NCI-H1048 (cell line): ENCODE measurements at places on chromosomes 13 and 19.

DNA sequence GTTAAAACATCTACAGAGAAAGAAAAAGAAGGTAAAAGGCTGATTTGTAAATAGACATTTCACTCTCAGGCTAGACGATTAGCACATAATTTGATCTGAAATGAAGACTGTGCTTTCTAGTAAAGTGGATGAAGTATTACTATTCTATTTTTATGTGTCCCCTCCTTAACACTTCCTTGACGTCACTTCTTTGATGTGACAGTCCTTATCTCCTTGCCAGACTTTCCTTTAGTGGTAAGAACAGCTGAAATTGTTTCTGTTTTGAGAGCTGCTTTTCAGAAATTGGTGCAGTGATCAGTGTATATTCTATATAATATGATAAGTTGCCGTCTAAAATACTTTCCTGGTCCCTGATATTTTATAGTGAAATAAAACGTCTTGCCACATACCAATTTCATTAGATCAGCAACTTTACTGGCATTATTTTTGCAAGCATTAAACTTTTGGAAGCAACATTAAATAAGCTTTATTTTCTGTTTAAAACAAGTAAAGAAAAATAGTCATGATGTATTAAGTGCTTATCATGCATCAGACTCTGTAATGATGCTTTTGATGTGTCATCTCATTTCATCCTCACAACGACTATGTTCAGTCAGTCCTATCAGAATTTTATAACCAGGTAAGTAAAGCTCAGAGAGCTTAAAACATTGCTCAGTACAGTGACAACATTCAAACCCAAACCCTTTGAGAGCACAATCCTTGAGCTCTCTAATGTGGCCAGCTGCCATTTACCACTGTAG, 210.3 kb upstream of the PCDH9 start:
- DNase-seq, result no peak

DNA sequence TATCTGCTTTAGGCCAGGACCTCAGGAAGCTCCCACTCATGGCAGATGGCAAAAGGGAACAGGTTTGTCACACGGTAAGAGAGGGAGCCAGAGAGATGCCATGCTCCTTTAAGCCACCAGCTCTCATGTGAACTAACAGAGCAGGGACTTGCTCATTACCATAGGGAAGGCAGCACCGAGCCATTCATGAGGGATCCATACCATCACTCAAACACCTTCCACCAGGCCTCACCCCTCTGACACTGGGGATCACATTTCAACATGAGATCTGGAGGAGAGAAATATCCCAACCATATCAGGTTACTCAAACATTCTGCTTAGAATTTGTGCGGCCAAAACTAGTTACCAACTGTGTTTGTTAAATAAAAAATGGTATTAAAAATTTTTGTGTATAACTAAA, 427.0 kb downstream of the UQCRFS1 start:
- DNase-seq, result no peak

DNA sequence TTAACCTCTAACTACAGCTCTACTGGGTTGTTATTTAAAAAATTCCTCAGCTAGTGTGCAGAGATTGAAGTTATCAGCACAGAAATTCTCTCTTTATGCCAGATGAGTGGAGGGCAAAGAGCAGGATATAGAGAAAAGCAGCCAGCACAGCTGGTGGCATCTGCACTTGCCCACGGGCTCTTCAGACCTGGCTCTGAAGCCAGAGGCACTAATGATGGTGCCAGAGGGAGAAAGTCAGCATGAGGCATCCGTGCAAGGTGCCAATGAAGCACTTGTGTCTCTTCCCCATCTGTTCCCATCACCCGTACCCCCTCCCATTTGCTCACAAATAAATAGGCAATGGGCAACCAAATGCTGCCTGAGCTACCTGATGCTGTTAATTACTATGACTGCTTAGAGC, 138.9 kb downstream of the OLFM4 start:
- no peak for DNase-seq

DNA sequence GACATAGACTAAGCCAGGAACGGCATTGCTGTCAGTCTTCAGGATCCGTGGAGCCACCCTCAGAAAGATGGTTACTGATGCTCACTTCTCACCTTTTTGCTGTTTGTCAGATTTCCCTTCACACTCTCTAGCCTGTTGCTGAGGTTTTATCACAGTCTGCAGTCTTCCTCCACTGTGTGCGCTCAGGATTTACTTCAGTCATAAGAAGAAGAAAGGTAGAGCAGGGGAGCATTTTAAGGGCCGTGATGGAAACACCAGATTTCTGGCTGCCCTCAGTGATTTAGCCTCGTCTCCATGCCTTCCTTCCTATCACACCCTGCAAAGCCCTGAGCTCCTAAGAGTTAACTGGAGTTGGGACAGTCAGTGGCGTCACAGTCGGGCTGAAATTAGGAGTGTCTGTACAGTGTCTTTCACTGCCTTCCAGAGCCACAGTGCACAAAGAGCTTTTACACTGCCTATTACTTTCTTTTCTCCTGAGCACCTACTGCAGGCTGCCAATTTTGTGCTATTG, 60.0 kb upstream of the GPR183 start:
- no peak for DNase-seq

DNA sequence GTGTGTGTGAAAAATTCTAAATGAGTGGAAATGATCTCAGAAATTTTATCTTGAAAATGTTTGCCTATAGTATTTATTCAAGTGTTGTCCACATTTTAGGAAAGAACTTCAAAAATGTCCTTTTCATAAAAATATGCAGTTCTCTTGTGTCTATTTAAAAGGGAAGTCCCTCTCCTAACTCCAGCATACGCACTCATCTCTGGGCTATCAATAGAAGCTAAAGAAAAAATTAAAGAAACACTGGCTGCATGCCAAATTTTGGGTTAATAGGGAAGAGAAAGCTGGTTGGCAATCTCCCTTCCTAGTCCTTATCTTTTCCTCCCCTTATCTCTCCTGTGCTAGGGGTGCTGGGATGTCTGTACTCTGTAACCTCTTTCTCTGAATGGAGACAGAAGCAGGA, 313.3 kb downstream of the ENOX1 start:
- no peak for DNase-seq

DNA sequence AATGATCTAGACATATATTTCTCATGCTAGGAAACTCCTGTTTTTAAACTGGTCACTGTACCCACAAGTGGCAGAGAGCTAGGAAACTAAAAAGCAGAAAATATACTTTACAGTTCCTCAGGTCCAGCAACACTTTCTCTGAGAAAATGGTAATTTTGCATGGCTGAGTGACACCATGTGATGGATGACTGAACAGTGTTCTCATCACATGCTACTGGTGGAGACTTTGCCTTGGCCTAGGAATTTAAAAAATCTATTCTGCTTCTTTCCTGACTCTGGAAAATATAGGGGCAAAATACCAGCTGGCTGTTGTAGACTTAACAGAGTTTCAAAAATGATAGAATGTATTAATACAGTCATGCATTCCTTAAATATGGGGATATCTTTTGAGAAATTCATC, 50.0 kb downstream of the LATS2 start:
- no peak for DNase-seq

DNA sequence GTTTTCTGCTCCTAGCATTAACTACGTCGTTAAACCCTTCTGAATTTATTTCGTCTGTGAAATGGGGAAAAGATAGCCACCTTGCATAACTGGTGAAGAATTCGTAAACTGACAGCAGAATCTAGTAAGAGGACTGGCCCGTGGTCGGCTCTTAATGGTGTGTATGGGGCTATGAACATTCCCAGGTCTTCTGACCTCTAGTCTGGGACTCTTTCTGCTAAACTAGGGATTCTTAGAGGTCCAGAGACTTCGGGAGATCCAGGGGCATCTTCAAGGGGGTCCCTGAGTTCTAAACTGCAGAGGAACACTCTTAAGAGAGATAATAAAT, 231.1 kb upstream of the SERP2 start:
- DNase-seq, result no peak

- DNase-seq, result no peak
These were observed 23.6 kb upstream of the POU2F2 start for GRCh38 chr19:42155796-42156195.

DNA sequence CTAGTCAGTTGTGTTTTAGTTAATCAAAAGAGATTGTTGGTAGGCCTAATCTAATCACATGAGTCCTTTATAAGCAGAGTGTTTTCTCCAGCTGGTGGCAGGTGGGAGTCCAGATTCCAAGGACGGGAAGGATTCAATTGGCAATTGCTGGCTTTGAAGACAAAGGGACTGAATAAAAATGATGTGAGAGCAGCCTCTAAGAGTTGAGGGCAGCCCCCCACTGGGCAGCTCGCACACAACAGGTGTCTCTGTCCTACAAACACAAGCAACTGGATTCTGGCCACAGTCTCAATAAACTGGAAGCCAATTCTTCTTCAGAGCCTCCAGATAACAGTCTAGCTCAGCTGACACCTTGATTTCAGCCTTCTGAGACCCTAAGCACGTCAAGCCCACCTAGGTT, 915.2 kb downstream of the PCDH9 start:
- DNase-seq, result no peak

DNA sequence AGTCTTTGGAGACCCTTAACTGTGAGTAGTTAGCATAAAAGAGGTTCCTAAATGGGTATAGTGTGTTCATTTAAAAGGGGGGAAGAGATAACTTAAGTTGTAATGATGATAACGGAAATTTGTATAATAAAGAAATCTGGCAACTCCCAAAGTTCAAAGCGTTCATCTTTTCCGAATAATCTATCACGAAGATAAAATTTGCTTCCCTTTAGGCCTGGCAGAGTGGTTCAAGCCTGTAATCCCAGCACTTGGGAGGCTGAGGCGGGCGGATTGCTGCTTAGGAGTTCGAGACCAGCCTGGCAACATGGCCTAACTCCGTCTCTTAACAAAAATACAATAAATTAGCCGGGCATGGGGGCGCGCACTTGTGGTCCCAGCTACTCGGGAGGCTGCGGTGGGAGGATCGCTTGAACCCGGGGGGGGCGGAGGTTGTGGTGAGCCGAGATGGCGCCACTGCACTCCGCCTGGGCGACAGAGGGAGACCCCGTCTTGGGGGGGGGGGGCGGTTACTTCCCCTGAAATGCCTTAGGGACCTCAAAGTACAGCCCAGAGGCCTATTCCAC, 934 bp downstream of the N4BP2L2 start:
- DNase-seq, result no peak

- peak; percentile 100 for DNase-seq
These were observed at the start of gene TOMM40 for GRCh38 chr19:44891016-44891882. Gene TOMM40 (plus strand): TSS chr19:44891254. CDS start chr19:44891416, 162 bp downstream.

DNA sequence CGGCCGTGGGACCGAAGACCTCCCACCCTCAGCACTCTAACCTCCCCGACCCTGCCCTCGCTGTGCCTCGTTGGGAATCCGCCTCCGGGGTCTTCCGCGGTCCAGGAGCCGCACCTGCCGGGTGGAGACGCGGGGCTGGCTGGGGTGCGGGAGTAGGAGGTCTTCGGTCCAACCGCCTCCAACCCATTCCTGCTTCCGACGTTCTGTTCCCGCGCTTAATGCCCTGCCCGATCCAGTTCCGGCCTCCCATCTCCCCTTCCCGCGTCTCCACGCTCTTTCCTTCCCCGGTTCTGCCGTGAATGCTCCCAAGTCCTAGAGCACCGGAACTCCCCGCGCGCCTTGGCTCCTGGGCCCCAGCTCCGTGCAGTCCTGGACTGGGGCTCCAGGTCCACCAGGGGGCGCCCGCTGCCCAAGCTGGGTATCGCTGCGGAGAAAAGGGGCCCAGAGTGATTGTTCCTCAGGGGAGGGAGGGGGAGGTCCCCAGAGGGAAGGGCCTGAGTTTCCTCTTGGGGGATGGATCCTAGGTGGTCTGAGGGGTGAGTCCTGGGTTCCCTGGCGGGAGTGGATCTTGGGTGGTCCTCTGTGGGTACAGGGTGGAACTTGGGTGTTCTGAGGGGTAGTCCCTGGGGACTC, 14.1 kb upstream of the TNFSF9 start:
- peak; percentile 82 for DNase-seq

DNA sequence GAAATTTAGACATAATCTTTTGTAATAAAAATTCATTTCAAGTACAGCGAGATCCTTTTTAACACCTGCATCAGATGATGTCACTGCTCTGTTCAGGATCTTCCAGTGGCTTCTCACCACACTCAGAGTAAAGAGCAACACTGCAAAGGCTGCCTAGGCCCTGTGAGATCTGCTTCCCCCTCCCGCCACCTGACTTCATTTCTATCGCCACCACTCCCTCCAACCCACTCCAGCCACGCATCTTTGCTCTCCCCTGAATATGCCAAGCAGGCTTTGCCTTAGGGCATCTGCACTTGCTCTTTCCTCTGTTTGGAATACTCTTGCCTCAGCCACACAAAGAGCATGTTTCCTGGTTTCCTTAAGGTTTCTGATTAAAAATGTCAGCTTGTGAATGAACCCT, 58.3 kb downstream of the MBNL2 start:
- no peak for DNase-seq

DNA sequence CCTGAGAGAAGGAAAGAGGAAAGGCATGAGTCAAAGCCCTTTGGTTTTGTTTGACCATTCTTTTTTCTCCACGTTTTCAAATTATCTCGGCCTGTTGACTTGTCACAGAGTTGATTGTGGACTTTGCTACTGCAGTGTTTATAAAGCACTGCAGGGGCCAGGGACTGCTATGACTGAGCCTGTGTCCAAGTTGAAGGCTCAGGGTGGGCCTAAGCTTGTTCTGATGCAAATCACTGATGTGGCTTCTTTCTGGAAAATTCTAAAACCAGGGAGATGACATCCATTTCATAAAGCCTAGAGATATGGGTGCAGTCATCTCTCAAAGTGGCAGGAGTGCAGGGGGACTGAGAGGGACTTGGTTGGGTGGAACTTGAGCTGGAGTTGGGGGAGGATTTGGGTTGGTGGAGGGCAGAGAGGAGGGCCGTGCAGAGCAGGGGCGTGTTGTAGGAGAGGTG, 1.2 kb upstream of the CXCL17 start:
- DNase-seq, result no peak

- DNase-seq, result no peak
These were observed 485.3 kb downstream of the SLITRK6 start for GRCh38 chr13:85313761-85314503.

GRCh38 chr13:109869312-109870237, 83.2 kb upstream of the IRS2 start:
- peak; percentile 58 for DNase-seq

DNA sequence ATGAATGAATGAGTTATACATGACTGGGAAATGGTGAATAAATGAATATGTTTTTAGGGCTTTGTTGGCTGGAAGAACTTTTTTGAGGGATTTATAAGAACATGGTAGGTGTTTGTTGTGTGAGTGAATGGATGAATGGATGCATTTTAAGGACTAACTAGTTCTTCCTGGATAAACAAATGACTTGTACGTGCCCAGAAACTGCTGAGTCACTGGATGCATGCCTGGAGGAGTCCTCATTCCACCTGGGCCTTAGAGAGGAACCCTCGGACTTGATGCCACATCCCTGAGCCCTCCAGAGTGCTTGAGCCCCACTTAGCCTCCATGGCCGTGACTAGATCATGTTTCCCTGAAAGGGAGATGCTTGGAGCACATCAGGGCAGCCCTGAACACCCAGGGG, 153.4 kb downstream of the DPF1 start:
- DNase-seq, result no peak
